ENCODE measurements at places on chromosomes 3 and 15.

GRCh38 chr15:85777250-85778106 is 17.2 kb downstream of the KLHL25 start:
- DNase-seq: no peak

GRCh38 chr15:48361685-48362084 is 30.5 kb downstream of the DUT start:
- DNase-seq: no peak

- no peak for DNase-seq
Observed at GRCh38 chr3:30586806-30587486, 19.5 kb upstream of the TGFBR2 start.

- no peak for DNase-seq
Observed at GRCh38 chr15:30770759-30771158, 133.0 kb upstream of the FAN1 start.

- no peak for DNase-seq
Observed at GRCh38 chr3:140767566-140767965, 89.7 kb downstream of the TRIM42 start.

GRCh38 chr3:81936817-81937216 is 175.4 kb upstream of the GBE1 start:
- no peak for DNase-seq

- DNase-seq: no peak
Observed at GRCh38 chr15:27706300-27706699, 392.8 kb downstream of the OCA2 start.

- no peak for DNase-seq
Observed at GRCh38 chr15:48671103-48672022, 25.9 kb upstream of the FBN1 start.

GRCh38 chr3:71997066-71997653 is 212.2 kb upstream of the PROK2 start:
- DNase-seq: no peak

GRCh38 chr15:46461416-46461815 is 826.6 kb downstream of the SQOR start:
- DNase-seq: no peak

GRCh38 chr3:183188895-183189462 is 26.4 kb upstream of the LAMP3 start:
- DNase-seq: no peak

DNA sequence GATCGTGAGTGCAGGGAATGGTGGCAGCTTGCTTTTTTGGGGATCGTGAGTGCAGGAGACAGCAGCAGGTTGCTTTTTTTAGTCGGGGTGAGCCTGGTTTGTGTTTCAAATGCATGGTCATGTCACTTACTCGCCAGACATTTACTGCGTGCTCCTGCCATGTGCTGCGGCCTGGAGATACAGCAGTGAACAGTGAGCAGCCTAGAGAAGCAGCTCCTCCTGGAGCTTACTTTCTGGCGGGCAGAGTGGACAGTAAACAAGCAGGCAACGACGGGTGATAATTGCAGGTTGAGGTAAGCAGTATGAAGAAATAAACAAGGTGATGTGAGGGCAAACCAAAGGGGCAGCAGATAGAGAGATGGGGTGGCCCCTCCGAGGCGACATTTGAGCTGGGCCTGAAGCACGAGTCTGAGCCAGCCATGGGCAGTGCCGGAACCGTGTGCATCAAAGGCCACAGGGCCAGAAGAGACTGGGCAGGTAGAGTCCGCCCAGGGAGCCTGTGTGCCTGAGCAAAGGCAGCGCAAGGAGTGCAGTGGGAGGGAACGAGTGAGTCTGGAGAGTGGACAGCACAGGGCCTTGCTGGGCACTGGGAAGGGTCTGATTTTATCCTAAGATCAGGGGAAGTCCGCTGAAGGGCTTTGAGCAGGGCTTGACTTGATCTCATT is 57.3 kb upstream of the RASA2 start:
- no peak for DNase-seq

DNA sequence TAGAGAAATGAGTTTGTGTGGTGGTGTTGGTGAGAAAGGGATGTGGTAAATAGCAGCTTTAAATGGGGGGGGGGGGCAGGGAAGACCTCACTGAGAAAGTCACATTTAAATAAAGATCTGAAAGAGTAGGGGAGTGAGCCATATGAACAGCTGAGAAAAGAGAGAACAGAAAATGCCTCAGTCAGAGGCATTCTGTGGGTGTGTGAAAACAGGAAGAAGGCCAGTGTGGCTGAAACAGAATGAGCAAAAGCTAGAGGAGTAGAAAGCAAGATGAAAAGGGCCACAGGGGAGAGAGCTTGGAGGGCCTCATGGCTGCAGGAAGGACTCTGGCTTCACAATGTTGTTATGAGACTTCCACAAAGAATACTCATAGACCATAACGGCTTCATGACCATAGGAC is 783.3 kb downstream of the ZPLD1 start:
- no peak for DNase-seq

GRCh38 chr3:11165476-11165875 is 11.2 kb downstream of the HRH1 start:
- DNase-seq: no peak

DNA sequence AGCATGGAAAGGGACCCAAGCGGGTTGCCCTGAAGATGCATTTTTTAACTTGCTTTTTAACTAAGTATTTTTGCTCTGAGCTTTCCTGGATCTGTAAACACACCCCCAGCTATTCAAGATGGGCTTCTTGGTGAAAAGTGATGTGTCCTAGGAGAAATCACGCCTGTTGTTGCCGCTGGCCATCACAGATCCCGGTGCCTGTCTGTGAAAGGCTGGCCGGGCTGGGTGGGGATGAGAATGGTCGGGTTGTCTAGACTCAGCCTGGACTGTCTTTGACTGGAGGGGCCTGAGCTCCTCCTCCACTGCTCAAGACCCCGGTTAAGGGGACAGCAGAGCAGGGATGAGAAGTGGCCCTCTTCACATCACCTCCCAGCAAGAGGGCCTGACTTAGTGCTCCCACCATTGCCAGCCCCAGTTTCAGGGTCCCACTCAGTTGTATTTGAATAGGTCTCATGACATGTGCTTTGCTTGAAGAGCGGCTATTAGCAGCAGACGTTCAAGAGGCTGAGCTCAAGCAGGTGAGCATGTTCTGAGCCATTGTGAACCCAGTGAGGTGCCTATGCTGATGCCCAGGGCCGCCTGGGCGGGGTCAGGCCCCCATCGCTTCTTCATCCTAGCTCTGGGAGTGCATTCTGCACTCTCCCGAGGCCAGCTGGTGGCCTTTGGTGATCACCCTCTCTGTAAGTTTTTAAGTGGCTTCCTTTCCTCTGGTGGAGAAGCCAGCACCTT is 79.9 kb downstream of the IGF1R start:
- no peak for DNase-seq

DNA sequence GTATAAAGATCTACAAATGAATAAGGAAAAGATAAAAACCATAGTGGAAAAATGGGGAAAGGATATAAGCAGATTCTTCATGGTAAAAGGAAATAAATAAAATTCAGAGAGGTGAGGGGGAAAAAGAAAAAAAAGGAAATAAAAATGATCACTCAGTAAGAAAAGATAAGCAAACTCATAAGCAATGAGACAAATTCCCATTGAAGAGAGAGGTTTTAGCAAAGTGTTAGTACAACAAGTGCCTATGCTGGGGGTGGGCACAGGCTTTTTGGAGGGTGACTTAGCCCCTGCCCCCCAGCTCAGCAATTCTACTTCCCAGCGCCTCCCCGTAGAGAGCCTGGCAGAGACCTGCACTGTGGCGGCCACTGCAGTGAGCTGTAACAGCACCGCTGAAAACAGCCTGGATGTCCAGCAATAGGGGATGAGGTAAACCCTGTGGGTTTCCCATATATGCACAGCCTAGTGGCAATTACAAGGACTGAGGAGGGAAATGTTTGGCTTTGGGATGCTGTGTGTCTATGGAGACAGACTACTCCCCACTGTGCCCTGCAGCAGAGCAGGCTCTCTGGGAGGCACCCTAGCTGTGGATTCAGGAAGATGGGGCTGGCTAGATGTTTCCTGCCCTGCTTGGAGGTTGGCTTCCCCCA is 23.7 kb upstream of the SFMBT1 start:
- DNase-seq: no peak

DNA sequence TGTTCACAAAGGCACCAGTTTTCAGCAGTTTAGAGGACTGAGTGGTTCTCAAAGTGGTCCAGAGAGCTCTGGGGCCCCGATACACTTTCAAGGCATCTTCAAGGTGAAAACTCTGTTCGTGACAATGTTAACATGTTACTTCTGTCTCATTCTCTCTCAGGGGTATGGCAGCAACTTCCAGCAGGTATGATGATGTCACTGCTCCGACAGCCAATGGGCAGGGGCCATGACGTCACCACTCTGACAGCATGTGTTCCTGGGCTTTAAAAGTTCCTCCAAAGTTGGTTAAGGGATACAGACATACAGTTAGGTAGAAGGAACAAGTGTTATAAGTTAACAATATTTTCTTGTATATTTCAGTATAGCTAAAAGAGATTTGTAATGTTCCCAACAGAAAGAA is 87.9 kb downstream of the KLF15 start:
- no peak for DNase-seq

DNA sequence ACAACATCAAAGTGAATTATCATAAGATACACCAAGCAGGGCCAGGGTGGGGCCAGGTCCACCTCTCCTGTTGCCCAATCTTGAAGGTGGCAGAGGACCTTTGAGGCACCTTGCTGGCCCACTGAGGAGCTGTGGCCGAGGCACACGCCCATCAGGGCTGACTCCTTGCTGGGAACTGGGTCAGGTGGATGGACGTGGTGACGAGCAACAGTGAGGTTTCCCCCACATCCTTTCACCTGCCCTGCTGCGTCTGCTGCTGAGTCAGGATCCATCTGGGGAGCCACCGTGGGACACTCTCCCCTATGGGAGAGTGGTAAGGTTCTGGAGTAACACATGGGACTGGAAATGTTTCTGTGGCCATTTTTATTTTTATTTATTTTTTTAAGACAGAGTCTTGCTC is 17.3 kb upstream of the FURIN start:
- DNase-seq: no peak

- DNase-seq: no peak
Observed at GRCh38 chr3:155995525-155996370, 124.6 kb upstream of the KCNAB1 start.

GRCh38 chr3:172102123-172102882 is 62.9 kb downstream of the FNDC3B start:
- DNase-seq: no peak

DNA sequence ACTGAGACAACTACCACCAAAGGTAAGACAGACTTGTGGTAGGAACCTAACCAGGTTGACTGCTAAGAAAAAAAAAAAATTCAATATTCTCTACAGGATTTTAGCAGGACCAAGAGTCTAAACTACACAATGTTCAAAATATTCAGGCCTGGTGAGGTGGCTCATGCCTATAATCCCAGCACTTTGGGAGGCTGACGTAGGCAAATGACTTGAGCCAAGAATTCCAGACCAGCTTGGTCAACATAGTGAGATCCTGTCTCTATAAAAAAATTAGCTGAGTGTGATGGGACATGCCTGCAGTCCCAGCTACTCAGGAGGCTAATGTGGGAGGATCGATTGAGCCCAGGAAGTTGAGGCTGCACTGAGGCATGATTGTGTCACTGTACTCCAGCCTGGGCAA is 341.6 kb upstream of the WNT5A start:
- DNase-seq: no peak

DNA sequence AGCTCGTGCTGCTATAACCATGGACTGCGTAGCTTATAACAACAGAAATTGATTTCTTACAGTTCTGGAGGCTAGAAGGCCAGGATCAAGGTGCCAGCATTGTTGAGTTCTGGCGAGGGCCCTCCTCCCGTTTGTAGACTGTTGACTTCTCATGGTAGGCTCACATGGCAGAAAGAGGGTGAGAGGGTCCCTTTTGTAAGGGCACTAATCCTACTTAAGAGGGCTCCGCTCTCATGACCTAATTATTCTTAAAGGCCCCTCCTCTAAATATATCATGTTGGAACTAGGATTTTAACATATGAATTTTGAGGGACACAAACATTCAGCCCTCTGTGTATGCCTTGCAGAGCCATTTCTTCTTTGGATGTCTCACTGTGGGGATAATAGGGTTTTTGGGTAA is 28.8 kb upstream of the PYDC2 start:
- DNase-seq: no peak

DNA sequence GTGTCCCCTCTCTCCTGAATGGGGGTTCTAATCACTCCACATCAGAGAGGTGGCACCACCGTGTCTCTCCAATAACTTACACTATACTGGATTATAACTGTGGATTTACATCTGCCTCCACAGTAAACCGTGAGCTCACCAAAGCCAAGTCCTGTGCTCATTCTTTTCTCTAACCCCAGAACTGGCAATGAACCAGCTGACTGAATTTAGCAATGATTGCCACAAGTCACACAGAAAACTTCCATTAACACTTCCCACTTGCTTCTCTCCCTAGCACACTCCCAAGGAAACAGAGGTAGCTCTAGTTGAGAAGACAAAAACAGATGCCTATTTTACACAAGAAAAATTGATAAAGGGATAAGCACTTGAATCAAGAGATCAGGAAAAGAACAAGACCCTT is 361.3 kb downstream of the ULK4 start:
- DNase-seq: no peak

GRCh38 chr3:152048831-152049230 is 175.4 kb downstream of the SUCNR1 start:
- DNase-seq: no peak

- no peak for DNase-seq
Observed at GRCh38 chr15:58839485-58839884, 68.4 kb downstream of the MINDY2 start.

DNA sequence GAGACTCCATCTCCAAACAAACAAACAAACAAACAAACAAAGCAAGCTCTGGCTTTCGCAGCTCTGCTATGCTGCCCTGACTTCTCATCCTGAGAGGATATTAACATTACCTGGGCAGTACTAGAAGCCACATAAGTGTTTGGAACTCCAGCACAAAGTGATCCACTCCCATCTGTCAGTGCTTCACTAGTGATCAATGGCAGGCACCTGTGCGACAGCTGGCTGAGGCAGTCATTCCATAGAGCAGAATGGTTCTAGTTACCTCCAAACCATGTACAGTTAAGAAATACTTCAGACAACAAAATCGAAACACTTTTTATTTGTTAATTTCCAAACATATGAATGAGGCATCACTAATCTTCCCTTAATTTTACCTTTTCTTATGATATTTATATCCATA is 2.8 kb upstream of the MB21D2 start:
- DNase-seq: no peak

- DNase-seq: no peak
Observed at GRCh38 chr3:146130881-146131371, 30.1 kb downstream of the PLOD2 start.

- no peak for DNase-seq
Observed at GRCh38 chr3:71444028-71444860, 139.3 kb downstream of the FOXP1 start.

DNA sequence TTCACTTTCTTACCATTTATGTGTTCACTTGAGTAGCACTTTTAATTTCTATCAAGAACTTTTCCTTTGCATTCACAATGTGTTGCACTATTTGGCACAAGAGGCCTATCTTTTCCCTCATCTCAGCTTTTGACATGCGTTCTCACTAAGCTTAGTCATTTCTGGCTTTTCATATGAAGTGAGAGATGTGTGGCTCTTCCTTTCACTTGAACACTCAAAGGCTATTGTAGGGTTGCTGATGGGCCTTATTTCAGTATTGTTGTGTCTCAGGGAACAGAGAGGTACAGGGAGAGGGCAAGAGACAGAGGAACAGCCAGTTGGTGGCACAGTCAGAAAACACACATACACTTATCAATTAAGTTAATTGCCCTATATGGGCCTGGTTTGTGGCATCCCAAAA is 127.4 kb upstream of the MLF1 start:
- DNase-seq: no peak

- DNase-seq: no peak
Observed at GRCh38 chr15:56394909-56395308, 29.7 kb downstream of the TEX9 start.
